Mammary epithelial cell (primary cell): ENCODE measurements at places on chromosomes 4 and X. TPM values are rescaled to one million over a fixed set of nuclear protein-coding genes. Genes with fewer than 3 reads are reported as not detected.

GRCh38 chr4:117084866-117085701, at the start of gene TRAM1L1:
TSS of gene TRAM1L1 (minus strand) at chr4:117085576. CDS start at chr4:117085393, 183 bp downstream.
- DNase-seq, result peak; percentile 41

Gene CAMK2D
- polyA plus RNA-seq, result 11.2 TPM

- DNase-seq, result peak; percentile 24
These were observed 25.7 kb downstream of the SLC9B2 start for GRCh38 chr4:103050736-103051436.

DNA sequence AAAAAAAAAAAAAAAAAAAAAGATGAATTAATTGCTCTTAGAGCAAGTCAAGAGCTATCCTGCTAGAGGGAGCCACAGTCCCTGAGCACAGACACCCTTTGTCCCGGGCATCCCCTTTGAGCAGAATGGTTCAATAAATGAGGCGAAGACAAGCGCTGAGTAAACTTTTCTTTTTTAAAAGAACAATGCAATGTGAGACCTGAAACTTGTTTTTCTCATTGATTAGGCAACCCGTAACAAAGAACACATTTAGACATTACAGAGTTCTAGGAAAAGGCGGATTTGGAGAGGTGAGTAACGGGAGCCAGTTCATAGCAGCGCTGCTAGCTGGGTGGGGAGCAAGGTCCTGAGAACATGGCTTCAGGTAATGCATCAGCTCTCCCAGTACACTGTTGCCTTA, 46.1 kb downstream of the GRK4 start:
- DNase-seq, result peak; percentile 65

DNA sequence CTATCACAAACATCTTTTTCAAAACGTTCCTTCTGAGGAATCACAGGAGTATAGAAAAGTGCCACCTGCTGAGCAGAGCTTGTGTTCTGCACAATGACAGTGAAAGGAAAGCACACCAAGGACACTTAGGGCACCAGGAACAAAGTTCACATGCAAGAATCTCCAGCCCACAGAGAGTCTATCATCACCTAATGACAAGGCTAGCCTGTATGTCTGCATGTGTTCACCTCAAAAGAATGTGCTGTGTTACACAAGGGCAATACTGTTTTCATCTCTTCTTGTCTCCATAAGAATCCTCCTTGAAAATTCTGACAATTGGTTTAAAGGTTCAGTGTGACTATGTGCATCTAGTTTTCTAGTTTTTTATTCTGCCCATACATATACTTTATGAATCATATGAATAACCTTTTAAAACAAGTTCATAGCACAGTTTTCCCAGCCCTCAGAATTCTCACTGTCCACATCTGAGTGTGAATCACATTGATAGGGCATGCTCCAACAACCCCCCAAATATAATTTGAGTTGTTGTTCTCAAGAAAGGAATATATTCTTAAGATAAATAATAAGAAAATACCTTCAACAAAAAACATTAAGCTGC, 118.0 kb downstream of the PWWP3B start:
- peak; percentile 80 for DNase-seq

GRCh38 chr4:109969087-109969486, 56.4 kb downstream of the EGF start:
- no peak for DNase-seq

Gene AMBN
- polyA plus RNA-seq, result not detected

DNA sequence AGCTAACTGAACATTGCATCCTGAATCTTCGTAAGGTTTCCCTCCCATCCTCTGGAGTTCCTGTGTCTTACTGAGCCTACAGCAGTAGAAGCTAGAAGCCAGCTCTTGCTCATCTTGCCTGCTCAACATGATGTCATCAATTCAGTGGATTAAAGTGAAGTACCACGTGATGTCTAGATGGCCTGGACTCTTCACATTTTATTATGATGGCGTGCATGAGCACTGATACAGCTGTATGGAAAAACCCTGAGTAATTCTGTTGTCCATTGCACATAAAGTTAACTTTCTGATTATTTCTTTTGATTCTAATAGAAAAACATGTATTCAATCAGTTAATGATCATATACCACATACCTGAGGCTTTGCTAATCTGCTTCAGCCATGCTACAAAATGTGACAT, 2387.7 kb upstream of the TENM3 start:
- no peak for DNase-seq

DNA sequence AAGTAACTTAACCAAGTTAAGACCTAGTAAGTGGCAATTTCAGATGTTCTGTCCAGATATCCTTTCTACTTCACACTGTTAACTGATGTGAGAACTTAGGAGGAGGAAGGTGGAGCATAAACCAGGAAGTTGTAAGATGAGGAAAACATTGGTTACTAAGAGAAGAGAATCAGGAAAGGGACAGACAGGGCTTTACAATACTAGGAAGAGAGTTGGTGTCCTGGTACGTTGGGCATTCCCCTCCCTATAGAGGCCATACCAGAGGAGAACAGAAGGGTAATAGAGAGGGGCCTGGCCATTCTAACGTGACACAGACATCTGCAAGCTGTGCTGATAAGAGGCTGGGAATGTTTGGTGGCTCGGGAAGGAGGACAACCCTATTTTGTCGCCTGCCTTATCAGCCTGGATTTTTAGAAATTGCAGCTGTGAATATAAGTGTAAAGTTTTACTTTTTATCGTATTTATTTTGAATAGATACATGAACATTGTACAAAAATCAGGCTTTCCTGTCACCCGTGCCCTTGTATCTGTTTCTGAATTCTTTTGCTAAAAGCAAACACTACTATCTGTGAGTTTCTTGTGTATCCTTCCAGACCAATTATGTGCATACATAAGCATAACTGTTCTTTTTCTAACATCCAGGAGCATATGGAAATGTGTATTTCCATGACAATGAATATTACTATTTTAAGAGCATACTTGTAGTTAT, 53.5 kb upstream of the HPRT1 start:
- DNase-seq, result no peak

Gene RHOXF1
- polyA plus RNA-seq, result not detected

DNA sequence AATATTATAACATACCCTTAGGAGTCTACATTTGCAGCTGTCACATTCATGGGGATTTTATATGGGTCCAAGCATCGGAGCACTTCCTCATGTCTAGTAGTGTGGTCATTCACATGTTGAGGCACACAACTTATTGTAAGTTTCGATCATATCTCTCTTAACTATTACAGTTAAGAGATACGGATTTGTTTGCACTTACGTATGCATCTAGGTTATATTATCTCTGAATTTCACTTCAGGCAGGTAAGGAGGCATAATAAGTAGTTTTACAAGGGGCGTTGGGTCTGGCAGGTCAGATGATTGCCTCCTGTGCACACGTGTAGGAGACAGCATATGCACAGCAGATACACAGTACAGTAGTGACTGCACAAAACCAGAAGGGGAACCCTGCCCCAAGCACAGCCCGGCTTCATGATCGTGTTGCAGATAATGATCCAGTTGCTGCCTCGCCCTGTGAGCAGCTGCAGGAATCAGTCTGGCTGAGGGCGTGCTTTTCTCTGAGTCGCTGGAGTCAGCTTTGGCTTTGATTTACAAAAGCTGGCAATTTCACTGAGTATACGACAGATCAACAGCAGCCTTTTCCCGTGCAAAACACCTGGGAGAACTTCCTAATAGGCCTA, 302.9 kb upstream of the GATB start:
- no peak for DNase-seq

DNA sequence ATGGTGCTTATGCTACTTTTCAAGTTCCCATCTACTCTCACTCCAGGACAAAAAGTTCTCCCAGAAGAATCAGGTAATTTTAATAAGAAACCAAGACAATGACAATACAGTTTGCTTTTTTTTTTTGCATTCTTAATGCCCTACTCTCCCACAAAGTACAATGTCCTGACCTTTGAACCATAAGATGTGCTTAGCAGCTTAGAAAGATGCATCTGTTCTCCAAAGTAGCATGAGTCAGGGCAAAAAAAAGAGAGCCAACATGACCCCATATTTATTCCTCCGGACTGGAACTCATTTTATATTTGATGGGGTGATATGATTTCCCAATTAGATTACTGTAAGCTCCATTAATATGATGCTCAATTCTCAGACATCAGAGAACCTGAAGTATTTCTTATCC, 16.5 kb upstream of the PDCL2 start:
- DNase-seq, result peak; percentile 9

DNA sequence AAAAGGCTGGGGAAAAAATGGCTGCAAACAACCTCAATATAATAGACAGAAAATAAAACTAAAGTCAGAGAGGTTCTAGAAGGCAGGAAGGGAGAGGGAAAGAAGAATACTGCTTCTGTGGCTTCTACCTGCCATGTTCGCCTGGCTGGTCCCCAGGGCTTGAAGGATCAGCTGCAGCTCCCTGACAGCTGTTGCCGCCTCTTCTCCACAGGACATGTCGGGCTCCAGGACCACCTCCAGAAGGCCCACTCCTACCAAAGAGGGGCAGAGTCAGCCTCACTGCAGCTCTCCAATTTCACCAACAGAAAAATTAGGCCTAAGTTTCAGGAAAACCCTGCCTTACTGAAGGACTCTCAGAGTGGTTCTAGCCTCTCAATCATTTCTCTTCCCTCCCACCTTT, 44.9 kb downstream of the GATB start:
- no peak for DNase-seq

Gene NUDT6
- 7.0 TPM for polyA plus RNA-seq

- DNase-seq, result no peak
These were observed 46.4 kb upstream of the FGG start for GRCh38 chr4:154658680-154659405.

Gene IL2RG
- polyA plus RNA-seq, result not detected

Gene CXorf49
- polyA plus RNA-seq, result not detected

DNA sequence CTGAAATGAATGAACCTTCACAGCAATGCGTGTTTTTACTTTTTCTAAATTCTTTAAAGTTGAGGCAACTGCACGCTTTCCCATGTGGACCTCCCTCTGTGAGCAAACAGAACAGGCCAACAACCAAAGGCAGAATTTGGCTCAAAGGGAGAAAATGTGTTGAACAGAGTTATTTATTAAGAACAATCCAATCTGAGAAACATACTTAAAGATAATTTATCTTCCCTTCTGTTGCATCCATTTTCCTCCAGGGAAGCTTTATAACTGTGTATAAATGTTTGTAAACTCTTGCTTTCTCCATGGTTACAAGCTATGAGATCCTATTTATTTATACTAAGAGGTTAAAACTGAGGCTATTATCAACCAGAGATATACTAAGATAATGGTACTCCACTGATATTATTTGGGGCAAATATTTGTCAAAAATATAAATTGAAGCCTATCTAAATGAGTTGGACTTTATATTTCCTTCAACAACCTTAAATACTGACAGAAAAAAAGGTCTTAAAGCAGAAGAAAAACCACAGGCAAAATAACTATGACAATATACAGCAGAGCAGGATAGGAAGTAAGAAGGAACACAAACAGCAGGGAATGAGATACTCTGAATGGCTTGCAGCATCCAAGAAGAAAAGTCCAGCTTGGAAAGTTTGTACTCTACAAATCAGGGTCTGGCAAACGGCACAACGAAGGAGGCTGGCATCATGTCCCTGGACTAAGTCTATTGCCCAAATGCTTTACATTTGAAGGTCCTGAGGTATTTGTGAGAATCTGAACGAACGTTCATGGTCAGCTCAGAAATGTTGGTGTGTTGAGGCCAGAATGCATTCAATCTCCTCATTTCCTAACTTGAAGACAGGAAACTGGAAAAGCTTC, 663.2 kb upstream of the INTU start:
- no peak for DNase-seq

Gene LIMCH1
- polyA plus RNA-seq, result 0.05 TPM

DNA sequence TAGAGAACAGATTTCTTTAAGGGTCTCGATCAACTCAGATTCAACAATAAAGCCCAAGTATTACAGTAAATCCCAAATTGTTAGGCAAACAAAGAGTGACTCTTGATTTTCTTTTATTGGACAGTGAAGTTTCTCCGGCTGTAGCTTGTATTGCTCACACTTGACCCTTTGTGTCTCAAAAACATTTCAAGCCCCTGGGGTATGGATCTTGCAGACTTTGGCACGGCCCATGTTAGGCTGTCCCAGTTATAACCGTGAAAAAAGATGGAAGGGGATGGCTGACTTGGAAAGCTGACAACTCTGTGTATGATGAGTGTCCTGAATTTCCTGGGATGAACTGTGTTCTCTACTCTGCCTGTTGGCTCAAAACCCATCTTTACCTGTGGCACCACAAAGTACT, 356.1 kb downstream of the SLITRK2 start:
- DNase-seq, result no peak

Gene MID2
- polyA plus RNA-seq, result 8.8 TPM

Gene CT45A10
- polyA plus RNA-seq, result not detected

DNA sequence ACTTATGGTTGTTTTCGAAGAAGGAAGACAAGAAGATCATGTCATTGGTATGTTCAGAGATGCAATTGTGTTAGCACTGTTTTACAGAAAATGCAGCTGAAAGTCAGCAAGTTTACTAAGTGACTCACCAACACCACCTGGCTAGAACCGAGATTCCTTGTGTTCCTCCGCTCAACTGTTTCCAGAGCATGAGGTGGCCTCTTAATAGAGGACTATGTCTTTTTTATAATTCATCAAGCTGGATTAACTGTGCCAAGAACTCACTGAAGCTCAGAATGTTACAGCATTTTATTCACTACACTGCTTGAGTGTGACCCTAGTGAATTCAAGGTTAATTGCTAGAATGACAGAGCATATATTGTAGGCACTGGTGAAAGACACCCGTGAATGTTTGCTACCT, 1573.5 kb upstream of the TENM3 start:
- DNase-seq, result peak; percentile 8

GRCh38 chr4:90495211-90495610, 368.0 kb downstream of the CCSER1 start:
- no peak for DNase-seq

- DNase-seq, result no peak
These were observed 91.4 kb downstream of the CLNK start for GRCh38 chr4:10593130-10593529.

- DNase-seq, result no peak
These were observed 22.0 kb upstream of the ZCCHC4 start for GRCh38 chr4:25290490-25291067.

- peak; percentile 96 for DNase-seq
These were observed 143.5 kb downstream of the HNRNPD start for GRCh38 chr4:82230306-82230705.

DNA sequence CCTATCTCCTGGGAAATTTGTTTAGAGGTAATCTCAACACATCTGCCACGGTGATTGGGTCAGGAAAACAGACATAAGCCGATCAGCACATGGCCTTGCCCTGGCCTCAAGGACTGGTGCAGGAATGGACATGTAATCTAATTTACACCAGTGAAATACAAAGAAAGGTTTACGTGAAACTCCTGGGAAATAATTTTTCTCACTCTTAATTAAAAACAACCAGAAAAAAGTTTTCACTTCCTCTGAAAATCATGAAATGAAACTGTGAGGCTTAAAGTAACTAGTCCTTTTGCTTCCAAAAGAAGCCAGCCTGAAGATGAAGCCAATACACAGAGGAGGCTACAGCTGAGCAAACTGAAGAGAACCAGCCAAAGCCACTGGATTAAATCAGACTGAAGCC, 154.1 kb upstream of the FAM241A start:
- DNase-seq, result no peak

Gene PALLD
- polyA plus RNA-seq, result 122 TPM

Gene CDS1
- 18.2 TPM for polyA plus RNA-seq

- no peak for DNase-seq
These were observed 1.0 kb upstream of the PGRMC1 start for GRCh38 chrX:119235051-119235511.

GRCh38 chr4:23083391-23083790, 390.7 kb downstream of the GBA3 start:
- no peak for DNase-seq
